ENCODE measurements at places on chromosomes 7 and 10. TPM values are rescaled to one million over a fixed set of nuclear protein-coding genes. Genes with fewer than 3 reads are reported as not detected.

The TAS2R4 gene
- total RNA-seq: 0.33 TPM

The FGL2 gene
- total RNA-seq: not detected

The GNG11 gene
- total RNA-seq: 33.6 TPM

The SFRP5 gene
- total RNA-seq: 2.4 TPM

The CEP55 gene
- 56.8 TPM for total RNA-seq

The VDAC2 gene
- 295 TPM for total RNA-seq

The ITGB8 gene
- total RNA-seq: 0.70 TPM

The ZNF485 gene
- 2.2 TPM for total RNA-seq

The TCF7L2 gene
- total RNA-seq: 24.3 TPM

The CALHM1 gene
- total RNA-seq: not detected

The TAF5 gene
- 4.5 TPM for total RNA-seq
